ENCODE measurements at places on chromosomes 12 and 14.

GRCh38 chr12:77049767-77050353 lies 15.5 kb downstream of the E2F7 start:
- peak; percentile 78 for DNase-seq

DNA sequence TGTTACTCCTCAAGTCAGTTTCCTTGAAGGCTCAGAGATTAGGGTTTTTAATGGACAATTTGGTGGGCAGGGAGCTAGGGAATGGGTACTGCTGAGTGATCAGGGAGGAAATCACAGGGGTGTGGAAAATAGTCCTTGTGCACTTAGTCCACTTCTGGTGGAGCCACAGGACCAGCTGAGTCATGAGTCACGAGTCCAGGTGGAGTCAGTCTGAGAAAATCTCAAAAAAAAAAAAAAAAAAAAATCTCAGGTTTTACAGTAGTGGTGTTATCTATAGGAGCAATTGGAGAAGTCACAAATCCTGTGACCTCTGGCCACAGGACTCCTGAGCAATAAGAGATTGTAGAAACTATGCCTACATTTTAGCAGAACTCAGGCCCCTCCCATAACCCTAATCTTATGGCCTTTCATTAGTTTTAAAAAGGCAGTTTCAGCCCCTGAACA lies 28.2 kb upstream of the AMN1 start:
- no peak for DNase-seq

- DNase-seq: no peak
These were observed 161.5 kb downstream of the ETV6 start for GRCh38 chr12:11811008-11811407.

- DNase-seq: no peak
These were observed 22.5 kb upstream of the ATP2B1 start for GRCh38 chr12:89731089-89731488.

- peak; percentile 8 for DNase-seq
These were observed 65.3 kb upstream of the TMEM233 start for GRCh38 chr12:119528241-119528640.

DNA sequence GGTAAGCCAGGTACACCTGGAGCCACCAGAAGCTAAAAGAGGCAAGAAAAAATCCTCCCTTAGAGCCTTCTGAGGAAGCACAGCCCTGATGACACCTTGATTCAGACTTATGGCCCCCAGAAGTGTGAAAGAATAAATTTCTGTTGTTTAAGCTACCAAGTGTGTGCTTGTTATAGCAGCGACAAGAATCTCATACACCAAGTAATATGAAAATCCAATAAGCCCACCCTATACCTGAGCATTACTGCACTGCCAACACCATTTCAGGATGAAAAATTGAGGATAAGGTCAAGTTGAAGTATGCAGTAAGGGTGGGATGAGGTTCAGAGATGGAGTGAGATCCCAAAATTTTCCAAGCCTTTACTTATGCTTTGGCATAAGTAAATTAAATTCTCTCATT lies 163.6 kb upstream of the CCDC196 start:
- DNase-seq: no peak

DNA sequence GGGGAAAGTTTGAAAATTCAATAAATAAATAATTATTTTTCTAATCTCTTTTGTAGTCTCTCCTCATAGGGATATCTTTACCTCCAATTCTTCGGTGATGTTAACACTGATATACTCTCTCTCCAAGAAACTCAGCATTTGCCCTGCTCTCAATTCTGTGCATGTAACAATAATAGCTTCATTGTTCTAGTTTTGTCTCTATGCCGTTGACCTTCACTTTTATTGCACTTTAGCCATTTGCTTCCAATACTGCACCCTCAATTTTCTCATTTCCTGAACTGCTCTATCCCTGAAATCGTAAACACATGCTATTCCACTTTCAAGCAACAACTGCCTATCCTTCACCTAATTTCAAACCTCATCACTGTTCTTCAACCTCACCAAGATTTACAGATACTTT lies 645.0 kb downstream of the C12orf50 start:
- DNase-seq: no peak

DNA sequence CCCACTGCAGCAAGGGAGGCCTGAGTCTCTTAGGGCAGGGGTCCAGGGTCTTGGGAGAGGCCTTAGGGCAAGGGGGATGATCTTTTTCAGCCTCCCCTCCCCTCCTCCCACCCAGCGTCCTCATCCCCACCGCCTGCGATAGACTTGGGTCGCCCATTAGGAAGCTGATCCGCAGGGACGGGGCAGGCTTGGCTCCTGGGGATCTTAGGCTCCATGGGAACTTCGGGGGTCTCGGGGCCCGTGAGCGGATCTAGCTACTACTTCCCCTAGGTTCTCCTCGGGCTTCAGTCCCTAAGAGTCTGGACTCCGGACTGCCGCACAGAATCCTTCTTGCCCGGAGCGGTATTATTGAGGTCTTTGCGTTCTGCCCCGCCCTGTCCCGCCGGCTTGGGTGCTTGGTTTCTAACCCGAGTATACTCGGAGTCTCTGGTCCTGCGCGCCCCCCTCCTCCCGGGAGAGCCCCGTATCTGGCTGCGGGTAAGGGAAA lies 2.2 kb upstream of the PTHLH start:
- DNase-seq: no peak

- no peak for DNase-seq
These were observed 292.9 kb downstream of the BMP4 start for GRCh38 chr14:53663709-53664108.

GRCh38 chr14:104352493-104353220 lies 214.3 kb downstream of the KIF26A start:
- no peak for DNase-seq

GRCh38 chr12:25412735-25413134 lies 140.3 kb downstream of the LMNTD1 start:
- DNase-seq: no peak

- no peak for DNase-seq
These were observed 28.7 kb downstream of the CAMKK2 start for GRCh38 chr12:121267822-121268221.

DNA sequence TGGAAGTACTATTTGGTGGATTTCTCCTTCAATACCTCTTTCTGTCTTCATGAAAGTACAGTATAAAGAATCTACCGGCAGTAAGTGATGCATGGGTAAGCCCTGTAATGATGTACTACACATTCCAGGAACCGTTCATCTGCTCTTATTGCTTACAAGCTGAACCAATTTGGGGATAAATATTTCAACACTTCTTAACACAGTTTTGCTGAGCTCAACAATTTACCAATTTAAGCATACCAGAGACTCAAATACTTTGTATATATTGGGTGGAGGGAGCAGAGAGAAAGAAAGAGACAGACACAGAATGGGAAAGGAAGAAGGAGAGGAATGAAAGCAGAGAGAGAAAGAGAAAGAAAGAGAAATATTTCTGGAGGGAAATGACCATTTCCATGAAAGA lies 821.1 kb upstream of the FLRT2 start:
- no peak for DNase-seq

GRCh38 chr12:94327809-94328208 lies 131.9 kb downstream of the CEP83 start:
- no peak for DNase-seq

DNA sequence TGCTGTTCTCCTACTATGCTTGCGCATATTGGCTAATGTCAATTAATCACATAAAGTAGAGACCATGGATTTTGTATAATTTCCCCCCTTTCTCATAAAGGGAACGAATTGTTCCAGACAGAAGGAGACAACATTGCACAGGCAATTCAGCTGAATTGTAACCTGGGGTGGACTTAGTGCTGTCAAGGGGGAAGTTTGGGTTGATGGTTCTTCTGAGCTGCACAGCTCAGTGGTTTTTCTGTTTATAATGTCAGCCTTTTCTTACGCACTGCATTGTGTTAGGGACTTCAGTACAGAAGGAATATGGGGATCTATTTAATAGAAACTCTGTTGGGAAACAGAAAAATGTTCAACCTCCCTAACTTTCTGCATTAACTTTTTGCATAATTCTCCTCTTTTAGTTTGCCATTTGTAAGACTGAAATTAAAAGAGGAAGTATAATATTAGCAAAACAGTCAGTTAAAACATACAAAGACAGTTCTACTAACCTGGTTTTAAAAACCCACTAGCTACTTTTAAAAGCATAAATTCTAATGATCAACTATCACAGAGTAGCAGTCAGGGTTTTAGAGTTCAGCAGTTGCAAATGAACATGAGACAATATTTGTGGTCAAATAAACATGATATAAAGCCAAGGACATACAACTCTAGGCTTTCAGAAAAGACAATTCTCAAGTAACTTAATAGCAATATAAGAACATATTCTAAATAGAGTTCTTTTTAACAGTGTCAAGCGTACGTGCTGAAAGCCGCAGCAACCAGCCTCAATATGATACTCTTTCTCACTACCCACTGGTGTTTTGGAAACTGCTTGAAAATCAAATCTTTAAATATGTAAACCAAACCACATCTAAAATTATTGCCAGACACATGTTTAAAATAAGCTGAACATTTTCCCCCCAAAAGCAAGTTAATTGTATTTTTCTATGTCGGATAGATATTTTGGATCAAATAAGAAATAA lies 393.0 kb downstream of the FSCB start:
- DNase-seq: no peak

DNA sequence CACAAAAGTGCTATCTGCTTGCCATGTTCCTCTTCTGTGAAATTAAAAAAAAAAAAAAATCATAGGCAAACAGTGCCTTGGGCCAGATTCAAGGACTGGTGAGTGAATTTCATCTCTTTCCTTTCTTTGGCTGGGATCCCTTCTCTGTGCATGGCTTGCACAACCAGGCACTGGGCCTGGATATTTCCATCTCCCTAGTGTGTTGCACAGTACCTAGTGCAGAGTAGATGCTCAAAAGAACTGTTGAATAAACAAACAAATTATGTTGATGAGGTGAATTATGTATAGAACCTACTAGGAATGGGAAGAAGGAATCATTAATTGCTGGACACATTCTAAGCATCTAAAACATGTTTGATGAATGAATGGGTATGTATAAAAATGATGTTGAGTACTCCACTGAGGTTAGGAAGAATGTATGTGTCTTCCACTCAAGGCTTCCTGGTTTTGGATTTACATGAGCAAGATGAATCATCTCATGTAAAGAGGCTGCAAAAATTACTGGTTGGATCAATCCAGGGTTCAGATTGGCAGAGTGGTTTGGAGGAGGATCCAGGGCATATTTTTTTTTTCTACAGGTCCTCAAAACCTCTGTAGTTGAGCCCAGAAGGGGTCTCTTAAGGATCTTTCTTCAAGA lies 93.2 kb downstream of the EMP1 start:
- no peak for DNase-seq

DNA sequence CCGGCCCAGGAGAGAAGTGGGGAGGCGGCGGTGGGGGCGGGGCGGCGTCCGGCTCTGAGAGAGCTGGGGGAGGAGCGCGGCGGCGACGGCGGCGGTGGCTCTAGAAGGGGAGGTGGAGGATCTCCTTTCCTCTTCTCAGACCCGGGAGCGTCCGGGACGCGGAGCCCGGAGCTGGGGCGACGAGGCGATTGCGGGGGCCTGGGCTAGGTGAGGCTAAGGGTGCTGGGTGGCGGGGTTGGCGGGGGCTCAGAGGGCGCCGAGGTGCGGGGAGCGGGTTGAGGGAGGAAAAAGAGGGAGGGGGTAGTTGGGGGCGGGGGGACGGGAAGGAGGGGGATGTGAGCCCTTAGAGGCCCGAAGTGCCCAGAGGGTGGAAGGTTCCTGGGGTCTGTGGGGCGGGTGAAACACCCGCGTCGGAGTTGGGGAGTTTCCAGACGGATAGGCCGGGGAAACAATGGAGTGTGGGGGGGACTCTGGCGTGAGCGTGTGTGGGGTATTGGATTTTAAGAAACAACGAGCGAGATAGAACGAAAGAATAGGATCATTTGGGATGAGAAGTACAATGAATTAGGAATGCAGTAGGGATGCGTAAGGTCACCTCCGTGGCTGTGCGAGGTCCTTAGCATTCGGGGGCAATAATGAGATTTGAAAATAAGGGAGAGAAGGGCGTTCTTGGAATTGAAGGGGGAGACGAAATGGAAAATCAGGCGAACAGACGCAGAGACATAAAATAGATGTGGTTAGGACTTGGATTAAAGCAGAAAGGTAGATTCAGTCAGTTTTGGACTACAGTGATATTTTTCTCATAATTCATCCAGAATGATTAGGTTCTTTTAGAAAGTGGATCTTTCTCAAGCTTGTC lies at the start of gene SPATS2:
Gene SPATS2 (plus strand): TSS at position 82 of the 859 bp plus-strand sequence. CDS start 93,551 bp downstream, outside the sequence.
- peak; percentile 32 for DNase-seq

DNA sequence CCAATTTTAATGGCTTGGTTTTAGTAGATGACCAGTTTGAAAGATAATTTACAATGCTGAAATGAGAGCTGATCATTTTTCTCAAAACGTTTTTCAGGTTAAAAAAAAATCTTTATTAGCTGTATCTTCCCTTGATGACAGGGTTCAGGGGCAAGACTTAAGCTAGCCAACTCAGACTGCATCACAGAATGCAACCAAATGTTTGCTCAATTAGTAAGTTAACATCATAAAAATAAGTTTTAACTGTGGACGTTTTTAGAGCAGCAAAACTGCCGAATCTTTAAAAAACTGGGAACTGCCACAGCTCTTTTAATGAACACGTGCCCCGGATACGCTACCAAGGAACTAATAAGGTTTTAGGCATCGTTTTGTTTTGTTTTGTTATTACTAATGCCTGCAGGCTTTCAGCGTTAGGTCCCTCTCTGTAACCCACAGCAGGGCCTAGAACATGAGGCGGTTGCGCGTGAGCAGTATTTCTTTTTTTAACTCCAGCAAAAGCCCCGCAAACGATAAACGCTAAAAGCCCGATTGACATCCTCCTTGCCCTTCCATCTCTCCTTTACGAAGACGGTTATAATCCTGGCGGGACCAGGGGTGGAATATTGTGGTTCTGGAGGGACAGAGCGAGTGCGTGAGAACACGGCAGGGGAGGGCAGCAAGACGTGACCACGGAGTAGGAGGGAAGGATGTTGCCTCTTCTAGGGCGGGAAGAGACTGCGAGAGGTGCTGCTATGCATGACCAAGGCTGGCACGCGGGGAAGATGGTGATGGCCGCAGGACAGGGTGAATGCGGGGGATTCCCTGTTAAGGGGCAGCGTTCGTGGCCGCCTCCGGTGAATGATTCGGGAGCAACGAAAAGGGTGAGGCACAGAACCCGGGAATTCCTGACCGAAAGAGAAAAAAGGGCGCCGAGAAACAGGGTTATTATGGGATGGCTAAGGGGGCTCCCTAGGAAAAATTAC lies 652 bp downstream of the SUPT16H start:
- DNase-seq: peak; percentile 38

- DNase-seq: peak; percentile 9
These were observed 60.6 kb downstream of the FBXL14 start for GRCh38 chr12:1533602-1534304.

DNA sequence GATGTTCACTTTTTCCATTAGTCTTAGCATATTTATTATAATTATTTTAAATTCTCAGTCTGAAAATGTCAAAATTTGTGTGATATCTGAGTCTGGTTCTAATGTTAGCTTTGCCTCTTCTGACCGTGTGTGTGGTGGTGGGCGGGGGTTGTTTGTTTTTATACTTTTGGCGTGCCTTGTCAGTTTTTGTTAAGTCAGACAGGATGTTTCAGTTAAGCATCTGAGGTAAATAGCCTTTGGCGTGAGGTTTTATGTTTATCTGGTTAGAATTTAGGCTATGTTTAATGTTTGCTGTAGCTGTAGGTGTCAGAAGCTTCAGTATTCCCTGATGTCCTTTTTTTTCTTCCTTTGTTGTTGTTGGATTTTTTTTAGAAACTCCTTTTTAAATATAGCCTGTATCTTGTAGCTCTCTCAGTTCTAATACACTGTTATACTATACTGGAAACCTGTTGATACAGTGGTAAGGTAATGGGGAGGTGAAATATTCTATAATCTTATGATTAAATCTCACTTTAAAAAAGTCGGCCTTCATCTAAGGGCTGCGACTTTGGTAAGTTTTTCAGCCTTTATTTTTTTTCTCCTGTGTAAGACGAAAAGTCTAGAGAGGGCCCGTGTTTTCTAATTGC lies 111.6 kb downstream of the SCAF11 start:
- DNase-seq: no peak

GRCh38 chr12:109449845-109450532 lies 27.1 kb downstream of the KCTD10 start:
- no peak for DNase-seq

All from kidney glomerular epithelial cell (primary cell).